Mammary epithelial cell (primary cell): ENCODE measurements at places on chromosomes 6 and 20. TPM values are rescaled to one million over a fixed set of nuclear protein-coding genes. Genes with fewer than 3 reads are reported as not detected.

The HLA-DRB5 gene
- not detected in 2 replicates for total RNA-seq

DNA sequence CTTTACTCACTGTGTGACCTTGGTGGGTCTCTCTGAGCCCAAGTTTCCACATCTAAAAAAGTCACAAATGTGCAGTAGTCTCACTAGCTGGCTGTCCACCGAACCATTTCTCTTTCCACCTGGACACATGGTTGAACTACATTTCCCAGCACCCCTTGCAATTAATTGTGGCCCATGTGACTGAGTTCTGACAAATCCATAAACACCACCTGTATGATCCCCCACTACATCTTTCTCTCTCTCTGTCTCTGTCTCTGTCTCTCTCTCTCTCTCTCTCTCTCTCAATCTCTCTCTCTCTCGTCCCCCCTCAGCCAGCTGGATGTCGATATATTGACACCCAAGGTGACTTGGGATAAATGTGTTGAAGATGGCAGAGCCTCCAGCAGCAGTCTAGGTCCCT is 42.8 kb downstream of the SNHG17 start:
- DNase-seq = no peak

- peak; percentile 45 for DNase-seq
Measured at GRCh38 chr6:129521946-129522345, 188.0 kb downstream of the ARHGAP18 start.

- DNase-seq = no peak
Measured at GRCh38 chr6:30614044-30614842, 2.8 kb downstream of the PPP1R10 start.

DNA sequence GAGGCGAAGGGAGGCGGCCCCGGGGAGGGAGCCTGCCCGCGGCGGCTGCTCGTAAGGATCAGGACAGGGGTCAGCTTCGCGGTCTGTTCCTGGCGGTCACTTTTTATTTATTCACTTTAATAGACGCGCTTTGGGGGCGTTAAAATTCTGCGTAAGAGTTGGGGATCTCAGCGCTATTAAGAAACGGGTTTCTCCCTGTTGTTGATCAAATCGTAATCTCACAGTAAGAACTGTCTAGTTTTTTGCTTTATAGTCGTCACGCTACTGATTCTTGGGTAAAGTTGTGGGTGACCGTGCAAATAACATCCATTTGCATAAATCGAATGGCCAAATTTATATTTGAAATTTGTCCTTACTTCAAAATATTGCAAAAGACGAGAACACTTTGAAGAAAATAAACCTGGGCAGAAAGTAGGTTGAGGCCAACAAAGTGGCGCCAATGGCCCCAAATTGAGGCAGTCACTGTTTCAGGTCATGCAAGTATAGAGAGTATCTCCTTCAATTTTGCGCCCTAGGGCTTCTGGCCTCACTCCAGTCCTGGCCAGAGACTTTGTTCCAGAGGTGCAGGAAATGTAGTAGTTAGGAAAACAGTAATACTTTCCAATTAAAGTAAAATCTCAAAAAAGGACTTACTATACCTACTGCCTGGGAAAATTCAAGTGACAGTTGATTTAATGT is 963 bp upstream of the RMND1 start:
- DNase-seq = peak; percentile 47

GRCh38 chr6:151313066-151313491 is 73.3 kb downstream of the AKAP12 start:
- DNase-seq = no peak

DNA sequence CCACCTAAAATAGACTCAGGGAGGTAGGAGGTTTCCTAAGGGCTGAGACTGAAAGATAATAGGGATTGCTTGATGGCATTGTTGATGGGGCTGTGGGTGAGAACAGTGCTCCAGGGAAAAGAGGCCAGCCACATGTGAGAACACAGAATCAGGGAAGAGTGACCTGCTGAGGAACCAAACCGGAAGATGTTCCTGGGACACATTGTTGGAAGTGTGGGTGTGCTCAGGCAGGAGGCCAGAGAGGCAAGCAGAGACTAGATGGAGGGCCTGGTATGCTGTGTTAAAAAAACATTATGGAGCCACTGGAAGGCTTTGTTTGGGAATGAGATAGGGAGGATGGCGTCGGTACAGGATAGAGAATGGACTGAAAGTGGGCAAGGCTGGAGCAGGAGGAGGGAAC is 23.3 kb downstream of the RNF144B start:
- DNase-seq = peak; percentile 64

- peak; percentile 65 for DNase-seq
Measured at GRCh38 chr20:61173961-61174725, 77.9 kb upstream of the CDH4 start.
